ENCODE measurements at places on chromosomes 16 and 17.
A peak's percentile ranks its signal among the peaks of the same experiment; 100 is the strongest.

DNA sequence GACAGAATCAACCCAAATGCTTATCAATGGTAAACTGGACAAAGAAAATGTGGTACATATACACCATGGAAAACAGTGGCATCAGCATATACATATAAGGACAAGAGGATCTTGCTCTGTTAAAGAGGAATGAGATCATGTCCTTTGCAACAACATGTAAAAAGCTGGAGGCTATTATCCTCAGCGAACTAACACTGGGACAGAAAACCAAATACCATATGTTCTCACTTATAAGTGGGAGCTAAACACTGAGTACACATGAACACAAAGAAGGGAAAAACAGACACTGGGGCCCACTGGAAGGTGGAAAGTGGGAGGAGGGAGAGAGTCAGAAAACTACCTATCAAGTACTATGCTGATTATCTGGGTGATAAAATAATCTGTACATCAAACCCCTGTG is 447.3 kb upstream of the MAF start:
- DNase-seq: no peak

GRCh38 chr17:35188111-35188510 is 6.1 kb downstream of the SLC35G3 start:
- no peak for DNase-seq

- no peak for DNase-seq
Observed at GRCh38 chr17:81193470-81194224, 27.6 kb upstream of the AATK start.

DNA sequence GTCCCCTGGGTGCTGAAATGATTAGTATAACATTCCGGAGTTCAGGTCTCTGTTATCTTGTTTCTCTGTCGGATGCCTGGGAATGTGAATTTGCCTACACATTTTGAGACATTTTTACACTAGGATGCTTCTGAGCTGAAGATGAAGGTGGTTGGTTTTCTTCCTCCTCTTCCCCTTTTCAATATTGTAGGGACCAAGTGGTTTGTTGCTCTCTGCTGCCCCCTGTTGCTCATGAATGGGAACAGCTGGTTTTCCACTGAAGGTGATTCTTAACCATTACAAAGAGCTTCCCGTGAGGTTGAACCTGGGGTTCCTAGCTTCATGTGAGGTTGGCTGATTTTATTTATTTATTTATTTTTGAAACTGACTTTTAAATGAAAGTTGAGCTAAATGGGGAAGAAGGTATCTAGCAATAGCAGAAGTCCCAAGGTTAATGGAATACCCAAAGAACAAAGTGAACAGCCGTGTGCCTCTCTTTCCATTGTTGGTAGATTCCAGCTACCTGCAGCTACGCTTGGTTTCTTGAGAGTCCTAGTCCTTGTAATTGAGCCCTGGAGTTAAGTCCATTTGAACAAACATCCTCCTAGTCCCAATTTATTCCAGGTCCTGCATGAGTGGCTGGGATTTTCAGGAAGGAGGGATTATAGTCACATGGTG is 983.9 kb upstream of the EEF2KMT start:
- no peak for DNase-seq

DNA sequence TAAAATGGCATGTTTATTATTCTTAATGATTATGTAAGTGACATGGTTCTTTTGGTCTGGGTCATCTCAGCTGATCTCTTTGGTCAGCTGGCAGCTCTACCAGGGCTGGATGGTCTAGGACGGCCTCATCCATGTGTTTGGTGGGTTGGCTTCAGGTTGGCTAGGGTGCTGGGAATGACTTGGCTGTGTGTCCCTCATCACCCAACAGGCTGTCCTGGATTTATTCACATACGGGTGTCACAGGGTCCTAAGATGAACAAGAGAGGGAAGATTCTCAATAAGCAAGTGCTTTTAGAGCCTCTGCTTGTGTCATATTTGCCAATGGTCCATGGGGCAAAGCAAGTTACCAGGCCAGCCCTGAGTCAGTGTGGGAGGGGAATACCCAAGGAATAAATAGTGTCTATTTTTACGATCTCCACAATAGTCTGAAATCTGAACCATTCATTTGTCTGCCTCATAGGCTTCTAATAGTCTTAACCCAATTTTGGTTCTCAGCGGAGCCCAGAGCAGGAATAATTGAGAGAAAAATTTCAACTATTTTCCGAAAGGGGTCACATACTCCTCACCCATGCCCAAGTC is 157.5 kb downstream of the HS3ST2 start:
- DNase-seq: no peak

DNA sequence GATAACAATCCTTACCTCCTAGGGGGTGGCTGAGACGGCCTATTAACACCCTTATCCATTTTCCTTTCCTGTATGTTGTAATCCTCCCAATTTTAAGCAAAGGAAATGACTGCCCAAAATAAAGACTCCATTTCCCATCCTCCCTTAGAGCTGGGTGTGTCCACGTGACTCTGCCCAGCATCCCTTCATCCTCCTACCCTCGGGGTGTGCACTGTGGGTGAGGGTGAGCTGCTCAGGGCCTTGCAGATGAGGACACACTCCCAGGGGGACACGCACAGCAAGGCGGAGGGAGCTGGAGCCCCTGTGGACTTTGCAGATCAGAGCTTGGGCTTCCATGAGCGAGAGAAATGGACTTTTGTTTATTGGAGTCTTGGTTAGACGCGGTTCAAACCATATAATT is 186.8 kb downstream of the IRF8 start:
- DNase-seq: no peak

DNA sequence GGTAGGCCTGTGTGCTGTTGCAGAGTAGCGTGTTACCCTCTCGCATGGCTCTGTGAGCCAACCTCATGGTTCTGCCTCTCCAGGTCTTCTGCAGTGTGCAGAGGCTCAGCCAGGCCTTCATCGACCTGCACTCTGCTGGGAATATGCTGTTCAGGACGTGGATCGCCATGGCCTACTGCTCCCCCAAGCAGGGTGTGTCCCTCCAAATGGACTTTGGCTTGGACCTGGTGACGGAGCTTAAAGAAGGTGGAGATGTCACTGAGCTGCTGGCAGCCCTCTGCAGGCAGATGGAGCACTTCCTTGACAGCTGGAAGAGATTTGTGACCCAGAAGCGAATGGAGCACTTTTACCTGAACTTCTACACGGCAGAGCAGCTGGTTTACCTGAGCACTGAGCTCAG is 75.8 kb upstream of the ENDOV start:
- DNase-seq: no peak

- no peak for DNase-seq
Observed at GRCh38 chr16:29845656-29846055, 17.4 kb downstream of the CDIPT start.

DNA sequence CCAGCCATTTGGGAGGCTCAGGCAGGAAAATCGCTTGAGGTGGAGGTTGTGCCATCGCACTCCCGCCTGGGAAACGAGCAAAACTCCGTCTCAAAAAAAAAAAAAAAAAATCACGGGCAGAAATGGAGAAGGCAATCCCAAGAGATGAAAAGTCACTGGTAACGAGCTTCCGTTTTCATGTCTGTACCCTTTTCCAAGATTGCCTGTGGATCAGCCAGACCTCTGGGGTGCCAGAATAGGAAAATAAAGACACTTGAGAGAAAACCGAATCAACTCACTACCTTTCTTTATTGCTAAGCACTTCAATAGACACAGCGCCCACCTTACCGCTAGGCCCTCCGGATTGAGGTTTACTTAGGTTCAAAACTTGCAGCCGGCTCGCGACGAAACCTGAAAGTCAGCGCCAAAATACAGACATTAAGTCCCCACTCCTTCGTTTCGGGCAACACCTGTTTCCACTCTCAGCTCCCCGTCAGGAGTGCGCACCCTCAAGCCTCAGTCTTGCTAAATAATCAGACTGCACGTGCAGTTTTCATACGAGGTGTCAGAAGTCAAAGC is 970 bp upstream of the TRAF7 start:
- no peak for DNase-seq

GRCh38 chr16:81204798-81205680 is 33.5 kb upstream of the BCO1 start:
- peak; percentile 21 for DNase-seq

DNA sequence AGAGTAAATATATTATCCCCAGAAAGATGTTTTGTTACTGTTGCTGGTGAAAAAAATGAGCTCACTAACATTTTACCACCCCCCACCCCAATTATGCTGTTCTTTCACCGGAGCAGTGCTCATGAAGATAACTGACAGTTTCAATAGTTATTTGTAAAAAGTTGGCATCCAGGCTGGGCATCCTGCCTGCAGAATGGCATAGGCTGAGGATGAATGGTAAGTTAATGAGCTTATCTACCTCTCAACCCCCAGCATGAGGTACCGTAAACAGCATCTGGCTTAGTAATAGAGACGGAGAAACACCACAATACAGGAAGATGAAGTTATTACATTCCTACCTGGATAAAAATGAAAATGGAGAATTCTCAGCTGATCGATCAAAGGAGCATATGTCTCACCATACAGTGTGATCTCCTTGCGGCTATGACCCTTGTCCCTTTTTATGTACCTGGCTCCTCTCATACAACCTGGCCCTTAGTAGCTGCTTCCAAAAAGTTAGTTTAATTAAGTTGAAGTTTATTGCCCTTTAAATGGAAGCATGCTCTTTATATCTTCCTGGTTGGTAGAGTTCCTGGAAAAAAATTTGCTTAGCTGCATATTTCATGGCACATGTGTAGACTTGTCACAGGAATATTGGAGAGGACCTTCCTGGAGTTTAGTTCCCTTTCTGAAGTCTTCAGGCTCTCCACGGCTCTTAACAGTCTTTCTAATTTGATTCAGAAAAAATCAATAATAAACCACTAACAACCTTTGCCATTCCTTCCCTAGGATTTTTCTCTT is 61.2 kb upstream of the MPHOSPH6 start:
- DNase-seq: no peak

DNA sequence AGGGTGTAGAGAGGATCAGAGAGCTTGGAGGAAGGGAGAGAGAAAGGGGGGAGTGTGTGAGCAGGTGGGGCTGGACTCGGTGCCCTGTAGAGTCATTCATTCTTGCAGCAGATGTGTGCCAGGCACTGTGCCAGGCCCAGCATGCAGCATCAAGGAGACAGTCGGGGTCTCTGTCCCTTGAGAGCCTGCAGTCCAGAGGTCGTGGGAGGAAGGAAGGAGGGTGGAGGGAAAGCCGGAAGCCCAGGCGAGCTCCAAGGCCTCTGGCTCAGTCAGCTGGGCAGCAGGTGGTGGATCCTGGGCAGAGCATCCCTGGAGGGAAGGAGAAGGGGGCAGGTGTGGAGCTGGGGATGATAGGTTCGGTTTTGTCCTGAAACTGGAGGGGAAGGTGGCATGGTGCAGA is 27.5 kb downstream of the EPN2 start:
- DNase-seq: no peak

- DNase-seq: no peak
Observed at GRCh38 chr16:68319185-68319908, 8.5 kb downstream of the PRMT7 start.

- no peak for DNase-seq
Observed at GRCh38 chr17:40703652-40704051, at the start of gene KRT24. TSS of gene KRT24 (minus strand) at chr17:40703752. CDS start at chr17:40703693, 59 bp downstream.

DNA sequence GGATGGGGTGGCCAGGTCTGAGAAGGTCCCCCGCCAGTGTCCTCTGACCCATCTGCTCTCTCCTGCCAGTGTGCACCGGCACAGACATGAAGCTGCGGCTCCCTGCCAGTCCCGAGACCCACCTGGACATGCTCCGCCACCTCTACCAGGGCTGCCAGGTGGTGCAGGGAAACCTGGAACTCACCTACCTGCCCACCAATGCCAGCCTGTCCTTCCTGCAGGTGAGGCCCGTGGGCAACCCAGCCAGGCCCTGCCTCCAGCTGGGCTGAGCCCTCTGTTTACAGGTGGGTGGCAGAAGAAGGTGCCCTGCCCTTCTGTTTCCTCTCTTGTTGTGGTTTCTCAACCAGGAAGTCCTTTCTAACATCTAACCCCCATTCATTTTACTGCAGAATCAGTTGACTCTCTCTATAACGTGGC is 7.1 kb downstream of the ERBB2 start:
- DNase-seq: no peak

GRCh38 chr16:11145173-11145818 is 110.7 kb downstream of the SOCS1 start:
- DNase-seq: no peak

GRCh38 chr17:66889480-66890230 is 54.7 kb downstream of the CACNG5 start:
- no peak for DNase-seq
